Stimulated activated CD4-positive, alpha-beta T cell treated with anti-CD3 and anti-CD28 coated beads, Interleukin-1b, Interleukin-23, amount 100 ng/mL, for 48 hours (primary cell): ENCODE measurements at places on chromosomes 6 and 20.

DNA sequence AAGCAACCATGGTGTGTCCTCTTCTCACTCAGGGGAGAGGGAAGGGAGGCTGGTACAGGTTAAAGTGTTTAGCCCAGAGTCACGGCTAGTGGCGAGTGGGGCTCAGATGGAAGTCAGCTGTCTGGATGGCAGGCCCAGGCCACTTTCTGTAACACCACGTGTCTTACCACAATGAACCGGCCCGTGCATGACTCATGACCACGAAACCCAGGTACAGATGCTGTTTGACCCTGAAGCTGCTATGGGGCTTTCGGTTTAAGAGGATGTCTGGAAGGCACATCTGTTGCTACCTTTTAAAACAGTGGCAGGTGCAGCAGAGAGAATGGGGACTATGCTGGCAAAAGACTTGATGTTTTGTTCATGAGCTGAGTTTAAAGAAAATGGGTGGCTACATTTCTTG, 36.5 kb upstream of the MPC1 start:
- DNase-seq: peak; percentile 71

- DNase-seq: peak; percentile 81
Measured at GRCh38 chr20:327186-328026, 2.1 kb downstream of the SOX12 start.

DNA sequence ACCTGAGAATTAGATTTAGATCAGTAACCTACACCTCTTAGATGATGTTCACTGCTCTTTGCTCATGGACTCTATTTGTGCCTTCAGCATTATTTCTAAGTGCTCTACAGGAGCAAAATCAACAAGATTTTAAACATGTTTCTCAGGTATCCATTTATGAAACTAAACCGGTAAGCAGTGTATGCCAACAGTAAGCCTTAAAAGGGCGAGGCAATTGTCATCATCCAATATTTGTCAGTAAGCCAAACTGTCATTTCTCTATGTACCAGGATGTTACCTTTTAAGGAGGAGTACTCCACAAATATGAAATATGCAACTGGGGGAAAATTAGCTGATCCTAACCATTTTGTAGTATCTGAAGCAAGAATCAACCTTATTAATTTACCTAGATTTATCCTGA, 69.6 kb upstream of the ZNF184 start:
- no peak for DNase-seq

- DNase-seq: no peak
Measured at GRCh38 chr6:105596284-105596755, 193.4 kb upstream of the PREP start.

DNA sequence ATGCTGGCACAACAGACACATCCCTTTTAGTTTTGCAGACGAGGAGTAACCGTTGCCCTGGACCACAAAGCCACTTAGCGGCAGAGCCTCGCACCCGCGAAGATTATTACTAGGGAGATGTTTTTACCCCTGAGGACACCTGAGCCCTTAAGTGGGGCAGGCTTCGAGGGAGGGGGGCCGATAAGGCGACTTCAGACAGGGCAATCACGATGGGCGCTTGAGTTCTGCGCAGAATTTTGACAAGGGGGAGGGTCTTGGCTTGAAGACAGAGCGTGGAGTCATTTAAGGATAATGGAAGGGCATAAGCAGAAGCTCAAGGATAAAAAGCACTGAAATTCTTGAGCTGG, 650 bp upstream of the TTK start:
- peak; percentile 8 for DNase-seq

- DNase-seq: no peak
Measured at GRCh38 chr6:4668271-4669179, 107.7 kb upstream of the CDYL start.

GRCh38 chr20:50403565-50404418, 106.4 kb upstream of the PTPN1 start:
- no peak for DNase-seq

- peak; percentile 38 for DNase-seq
Measured at GRCh38 chr6:44001318-44002066, 125.8 kb downstream of the MRPL14 start.

GRCh38 chr6:138063726-138064125, 43.5 kb downstream of the PERP start:
- DNase-seq: no peak

- DNase-seq: no peak
Measured at GRCh38 chr6:134223796-134224420, 94.0 kb downstream of the SGK1 start.

GRCh38 chr6:132715204-132715603, 1.3 kb upstream of the VNN1 start:
- no peak for DNase-seq

GRCh38 chr6:100464903-100465700, at the start of gene SIM1:
Gene SIM1 (minus strand): TSS chr6:100464921. CDS start chr6:100463468, 1,453 bp downstream.
- DNase-seq: no peak

- DNase-seq: no peak
Measured at GRCh38 chr6:79649016-79649415, 17.9 kb downstream of the SH3BGRL2 start.
